ENCODE measurements at places on chromosomes 1 and 21. TPM values are rescaled to one million over a fixed set of nuclear protein-coding genes. Genes with fewer than 3 reads are reported as not detected.

Gene PEAR1
- 5.4 TPM for total RNA-seq

Gene TRAPPC10
- 29.3 TPM for total RNA-seq

Gene DNAH14
- total RNA-seq, result 5.5 TPM

Gene PACC1
- total RNA-seq, result 6.2 TPM

Gene COL9A2
- total RNA-seq, result 5.4 TPM

All from omental fat pad (tissue), 4 donors.